ENCODE measurements at places on chromosomes 16 and 17.

- DNase-seq: no peak
Measured at GRCh38 chr16:51773071-51773890, 622.2 kb upstream of the SALL1 start.

GRCh38 chr16:9135797-9136196 is 44.4 kb downstream of the HAPSTR1 start:
- no peak for DNase-seq

- no peak for DNase-seq
Measured at GRCh38 chr16:86568677-86569623, 2.3 kb downstream of the FOXC2 start.

- DNase-seq: no peak
Measured at GRCh38 chr17:78897664-78898047, 5.3 kb downstream of the CEP295NL start.

DNA sequence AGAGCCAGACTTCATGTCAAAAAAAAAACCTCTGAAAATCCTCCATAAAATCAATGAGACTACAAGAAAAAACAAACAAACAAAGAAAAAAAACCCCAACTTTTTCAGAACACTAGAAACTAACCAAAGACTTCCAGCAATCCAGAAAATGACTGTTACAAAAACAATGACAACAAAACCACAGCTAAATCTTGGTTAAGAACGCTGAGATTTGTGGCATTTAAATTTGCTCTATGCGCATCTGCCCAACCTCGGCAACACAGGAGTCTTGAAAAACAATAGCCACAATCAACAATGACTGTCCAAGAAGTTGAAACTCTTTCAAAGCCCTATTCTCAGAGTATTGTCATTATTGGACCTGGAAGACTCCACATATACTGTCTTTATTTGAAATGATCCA is 402.4 kb downstream of the ZFHX3 start:
- no peak for DNase-seq

GRCh38 chr16:56450275-56450985 is 702 bp downstream of the NUDT21 start:
- no peak for DNase-seq

DNA sequence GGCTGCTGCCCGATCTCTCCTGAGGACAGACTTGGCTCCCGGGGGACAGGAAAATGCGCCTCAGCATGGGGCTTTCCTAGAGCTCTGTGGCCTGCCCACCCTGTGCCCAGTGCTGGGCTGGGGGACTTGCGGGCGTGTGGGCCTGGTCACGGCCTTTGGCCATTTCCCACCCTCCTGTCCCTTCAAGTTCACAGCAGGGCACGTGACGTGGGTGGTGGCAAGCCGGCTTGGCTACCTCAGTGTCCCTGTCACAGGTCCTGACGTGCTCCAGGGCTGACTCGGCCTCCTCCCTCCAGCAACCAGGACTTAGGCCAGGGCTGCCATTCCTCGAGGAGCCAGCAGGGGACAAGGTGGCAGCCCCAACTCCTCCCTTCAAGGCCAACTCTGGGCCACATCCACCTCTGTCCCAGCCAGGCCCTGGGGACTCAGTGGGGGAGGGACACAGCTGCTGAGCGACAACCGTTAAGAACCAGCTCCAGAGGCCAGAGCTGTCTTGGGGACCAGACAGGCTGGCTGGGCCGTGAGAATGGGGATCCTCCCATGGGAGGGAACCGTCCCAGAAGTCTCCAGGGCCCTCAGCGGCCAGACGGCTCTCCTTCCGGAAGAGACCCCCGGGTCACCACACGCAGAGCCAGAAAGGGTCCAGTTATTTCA is 981 bp upstream of the UNC13D start:
- DNase-seq: peak; percentile 67

- DNase-seq: no peak
Measured at GRCh38 chr16:2048116-2048543, 345 bp downstream of the TSC2 start.

DNA sequence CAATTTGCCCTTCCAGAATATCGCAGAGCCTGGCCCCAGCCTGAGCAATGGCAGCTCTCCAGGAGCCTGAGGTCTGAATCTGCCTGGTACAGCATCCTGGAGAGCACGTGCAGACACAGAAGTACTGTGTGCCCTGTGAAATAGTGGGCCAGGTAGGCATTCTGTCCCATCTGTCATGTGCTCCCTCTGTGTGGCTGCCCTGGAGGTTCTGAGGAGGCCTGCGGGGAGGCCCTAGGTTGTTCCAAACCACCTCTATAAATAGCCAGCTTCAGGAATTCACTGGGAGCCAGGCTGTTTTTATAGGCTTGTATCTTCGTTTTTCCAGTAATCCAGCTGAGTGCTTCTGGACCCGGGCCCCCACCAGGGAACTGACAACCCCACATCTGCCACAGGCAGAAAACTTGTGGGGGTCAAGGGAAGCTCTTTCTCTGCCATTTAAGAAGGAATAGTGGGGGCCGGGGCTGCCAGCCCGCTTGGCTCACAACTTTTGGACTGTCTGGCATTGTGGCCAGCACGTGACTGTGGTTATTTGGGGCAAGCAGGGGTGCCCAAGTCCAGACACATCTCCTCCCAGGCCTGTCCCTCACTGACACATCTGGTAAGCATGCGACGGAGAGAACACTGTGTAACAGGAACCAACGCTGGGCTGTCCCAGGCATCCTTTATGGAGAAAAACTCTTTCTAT is 356.3 kb upstream of the TNRC6C start:
- no peak for DNase-seq

DNA sequence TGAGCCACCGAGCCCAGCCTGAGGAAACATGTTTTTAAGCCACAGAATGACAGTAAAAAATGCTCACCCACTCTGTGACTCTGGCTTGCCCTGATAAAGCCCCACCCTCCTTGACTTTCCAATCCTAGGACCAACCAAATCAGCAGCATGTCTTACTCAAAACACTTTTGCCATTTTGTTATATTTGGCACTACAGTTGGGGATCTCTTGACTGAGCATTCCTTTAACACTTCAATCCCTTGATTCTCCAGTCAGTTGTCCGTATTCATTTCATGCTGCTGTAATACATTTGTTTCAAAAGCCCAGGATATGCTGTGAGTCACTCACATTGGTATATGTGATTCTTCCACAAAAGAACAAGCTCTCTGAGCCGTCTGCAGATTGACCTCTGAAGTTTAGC is 8.2 kb downstream of the MYH3 start:
- no peak for DNase-seq

DNA sequence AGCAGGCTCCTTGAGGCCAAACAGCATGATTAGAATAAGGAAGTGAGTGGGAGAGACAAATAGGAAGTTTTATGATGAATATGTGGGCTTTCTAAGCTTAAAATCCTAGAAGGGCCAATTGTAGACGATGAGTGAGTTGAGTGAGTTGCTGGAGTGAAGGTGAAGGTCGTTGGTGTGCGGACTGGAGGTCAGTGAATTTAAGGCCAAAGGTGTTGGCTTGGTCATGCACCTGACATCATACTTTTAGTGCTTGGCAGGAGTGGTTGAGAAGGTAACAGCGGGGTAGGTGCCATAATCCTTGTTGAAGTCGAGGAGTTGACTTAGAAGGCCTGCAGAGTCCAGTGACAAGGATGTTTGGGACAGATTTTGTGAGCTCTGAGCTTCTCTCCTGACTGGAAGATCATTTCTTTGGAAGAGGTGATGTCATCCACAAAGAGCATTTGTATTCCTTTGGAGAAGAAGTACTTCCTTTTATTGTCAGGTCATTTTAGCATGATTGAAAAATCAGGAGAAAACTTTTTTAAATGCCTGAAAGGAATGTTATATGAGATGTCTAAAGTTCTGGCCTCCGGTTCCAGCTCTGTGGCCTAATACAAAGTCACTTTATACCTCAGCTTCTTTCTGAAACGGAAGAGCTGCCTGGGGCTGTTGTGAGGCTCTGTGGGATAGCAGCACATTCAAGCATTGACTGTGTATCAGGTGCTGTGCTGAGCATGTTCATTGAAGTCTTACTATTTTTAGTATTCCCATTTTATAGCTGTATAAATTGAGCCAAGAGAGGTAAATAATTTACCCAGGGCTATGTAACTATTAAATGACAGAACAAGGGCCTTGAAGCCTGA is 53.6 kb upstream of the TBX2 start:
- no peak for DNase-seq

DNA sequence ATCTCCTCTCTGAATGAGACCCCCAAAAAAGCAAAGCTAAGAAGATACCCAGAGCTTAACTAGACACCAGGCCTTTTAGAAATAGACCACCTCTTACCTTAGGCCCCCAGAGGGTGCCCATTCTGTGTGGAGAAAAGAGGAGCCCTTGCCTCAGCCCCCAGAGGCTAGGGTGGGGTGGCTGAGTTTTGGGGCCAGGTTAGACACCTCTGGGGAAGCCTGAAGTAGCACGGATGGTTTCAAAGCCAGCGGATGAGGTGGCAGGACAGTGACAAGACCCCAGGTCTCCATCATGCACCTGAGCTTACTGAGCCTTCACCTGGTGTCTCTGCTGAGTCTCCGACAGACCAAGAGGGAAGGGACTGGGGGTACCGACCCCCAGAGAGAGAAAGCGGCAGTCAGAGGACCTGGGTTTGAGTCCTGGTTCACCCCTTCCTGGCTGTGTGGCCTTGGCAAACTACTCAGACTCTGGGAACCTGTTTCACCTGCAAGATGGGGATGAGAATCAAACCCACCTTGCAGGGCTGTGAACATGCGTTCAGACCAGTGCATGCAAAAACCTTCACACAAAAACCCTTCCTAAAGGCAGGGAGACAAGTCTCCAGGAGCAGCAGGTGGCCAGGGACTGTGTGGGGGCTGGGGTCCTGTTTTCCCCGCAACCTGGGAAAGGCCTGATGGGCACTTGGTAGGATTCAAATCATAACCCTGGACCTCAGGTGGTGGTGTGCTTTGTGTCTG is 7.7 kb downstream of the SCGB1C2 start:
- no peak for DNase-seq

DNA sequence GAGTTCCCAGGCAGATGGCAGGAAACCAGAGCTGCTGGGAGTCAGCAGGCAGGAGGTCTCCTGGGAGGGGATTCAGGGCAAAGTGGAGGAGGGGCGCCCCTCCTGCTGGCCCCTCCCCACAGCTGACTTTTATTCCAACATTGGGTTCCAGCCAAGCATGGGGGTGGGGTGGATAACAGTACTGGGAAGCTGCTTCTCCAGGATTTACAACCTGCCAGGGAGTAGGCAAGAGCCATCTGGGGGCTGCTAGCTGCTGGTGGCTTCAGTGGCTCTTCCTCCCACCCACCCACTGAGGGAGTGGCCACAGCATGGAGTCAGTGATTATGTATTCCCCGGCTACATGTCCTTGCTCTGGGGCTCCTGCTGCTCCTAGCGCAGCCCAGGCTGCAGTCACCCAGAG is 36.8 kb downstream of the TMEM132E start:
- no peak for DNase-seq

DNA sequence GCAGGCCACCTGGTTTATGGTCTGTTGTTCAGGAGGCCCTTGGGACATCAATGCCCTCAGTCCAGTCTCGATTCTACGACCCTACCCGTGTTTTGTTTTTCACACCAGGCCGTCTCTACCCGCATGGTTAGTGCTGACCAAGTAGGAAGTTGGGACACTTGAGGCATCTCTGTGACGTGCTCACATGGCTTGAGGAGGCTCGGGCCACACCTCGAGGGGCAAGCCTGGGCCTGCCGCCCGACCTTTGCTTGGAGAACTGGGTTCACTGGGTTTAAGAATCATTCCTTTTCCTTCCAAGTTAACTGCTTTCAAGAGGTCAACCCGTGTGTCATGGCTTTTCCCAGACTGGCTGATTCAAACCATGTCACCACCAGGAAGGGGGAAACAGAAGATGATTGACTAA is 86.8 kb downstream of the CMIP start:
- no peak for DNase-seq

GRCh38 chr17:29390851-29391631 is 878 bp downstream of the TAOK1 start:
- DNase-seq: no peak

- no peak for DNase-seq
Measured at GRCh38 chr17:60548990-60549389, 22.9 kb upstream of the APPBP2 start.

- DNase-seq: no peak
Measured at GRCh38 chr16:74626741-74627416, 20.0 kb upstream of the GLG1 start.

DNA sequence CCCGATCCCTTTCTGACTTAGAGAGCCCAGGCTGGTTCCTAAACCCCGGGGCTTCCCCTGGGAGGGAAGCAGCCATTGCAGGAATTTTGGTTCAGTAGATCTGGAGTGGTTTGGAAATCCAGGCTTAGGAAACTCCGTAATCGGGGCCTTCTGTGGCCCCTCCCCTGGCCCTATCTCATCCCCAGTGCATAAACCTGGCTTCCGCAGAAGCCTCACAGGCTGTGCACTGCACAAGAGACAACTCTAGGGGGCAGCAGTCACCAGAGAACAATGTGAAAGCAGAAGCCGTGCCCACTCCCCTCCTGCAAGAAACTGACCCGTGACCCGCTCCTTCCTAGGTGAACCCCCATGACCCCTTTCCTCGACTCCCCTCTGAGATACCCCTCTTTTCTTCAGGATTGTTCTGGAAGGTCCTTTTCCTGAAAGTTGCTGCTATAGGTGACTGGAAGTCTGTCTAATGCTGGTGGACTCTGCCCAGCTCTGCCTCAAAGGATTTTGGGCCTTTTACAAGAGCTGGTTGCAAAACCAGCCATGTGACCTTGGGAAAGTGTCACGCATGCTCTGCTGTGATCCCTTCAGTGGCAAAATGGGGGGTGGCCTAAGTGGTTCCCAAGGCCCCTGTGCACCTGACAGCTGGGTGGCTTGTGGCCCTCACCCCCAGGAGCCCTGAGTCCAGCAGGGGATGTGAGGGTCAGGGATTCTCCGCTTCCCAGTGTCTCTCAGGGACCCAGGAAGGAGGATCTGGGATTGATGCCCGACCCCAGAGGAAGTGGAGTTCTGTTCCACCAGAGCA is 14.4 kb downstream of the GUCY2D start:
- peak; percentile 29 for DNase-seq

- DNase-seq: no peak
Measured at GRCh38 chr16:23700509-23700908, 12.5 kb downstream of the ERN2 start.

DNA sequence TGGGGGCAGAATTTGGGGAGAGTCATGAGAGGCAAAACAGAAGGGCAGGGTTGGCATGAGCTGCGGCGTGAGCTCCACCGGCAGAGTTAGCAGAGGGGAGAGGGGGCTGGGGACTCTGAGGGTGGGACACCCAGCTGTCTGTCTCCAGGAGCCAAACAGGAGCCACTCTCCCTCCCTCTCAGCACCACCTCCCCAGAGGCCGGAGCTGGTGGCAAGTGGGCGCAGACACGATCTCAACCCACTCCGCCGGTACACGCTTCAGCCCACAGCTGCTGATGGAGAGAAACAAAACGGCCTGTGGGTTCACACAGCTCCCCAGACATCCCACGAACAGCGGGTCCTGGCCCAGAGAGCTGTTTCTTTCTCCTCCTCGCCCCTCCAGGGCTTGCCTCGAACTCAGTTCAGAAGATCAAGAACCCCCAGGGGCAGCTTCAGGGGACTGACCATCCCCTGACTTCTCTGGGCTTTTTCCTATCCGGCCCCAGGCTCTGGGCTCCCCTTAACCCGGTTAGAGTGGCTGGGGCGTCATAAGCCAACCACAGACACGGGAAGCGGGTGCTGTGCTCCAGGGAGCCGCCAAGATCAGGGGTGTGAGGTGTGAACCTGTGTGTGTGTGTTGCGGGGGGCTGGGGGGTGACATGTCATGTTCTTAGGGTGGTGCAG is 7.6 kb downstream of the RHBDF2 start:
- DNase-seq: no peak

GRCh38 chr17:185445-186138 is 4.1 kb upstream of the DOC2B start:
- no peak for DNase-seq

- no peak for DNase-seq
Measured at GRCh38 chr16:19463468-19464315, 46.0 kb downstream of the TMC5 start.

Measured in putamen (tissue), 1 donor.